ENCODE measurements at places on chromosomes 3 and 15.

DNA sequence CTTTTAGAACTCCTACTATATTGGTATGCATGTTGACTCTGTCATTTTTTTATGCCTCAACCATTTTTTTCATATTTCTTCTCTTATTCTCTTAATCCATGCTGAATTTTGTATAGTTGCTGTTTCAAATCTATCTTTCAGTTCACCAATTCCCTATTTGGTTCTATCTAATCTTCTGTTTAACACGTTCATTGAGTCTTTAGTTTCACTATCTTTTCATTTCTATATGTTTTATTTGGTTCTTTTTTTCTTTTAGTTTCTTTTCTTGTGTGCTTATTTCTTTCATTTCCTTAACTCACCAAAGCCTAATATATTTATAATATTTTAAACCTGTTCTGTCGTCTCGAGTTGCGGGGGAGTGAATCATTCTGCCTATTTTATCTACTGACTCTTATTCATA, 8.0 kb downstream of the AQP9 start:
- DNase-seq = no peak

DNA sequence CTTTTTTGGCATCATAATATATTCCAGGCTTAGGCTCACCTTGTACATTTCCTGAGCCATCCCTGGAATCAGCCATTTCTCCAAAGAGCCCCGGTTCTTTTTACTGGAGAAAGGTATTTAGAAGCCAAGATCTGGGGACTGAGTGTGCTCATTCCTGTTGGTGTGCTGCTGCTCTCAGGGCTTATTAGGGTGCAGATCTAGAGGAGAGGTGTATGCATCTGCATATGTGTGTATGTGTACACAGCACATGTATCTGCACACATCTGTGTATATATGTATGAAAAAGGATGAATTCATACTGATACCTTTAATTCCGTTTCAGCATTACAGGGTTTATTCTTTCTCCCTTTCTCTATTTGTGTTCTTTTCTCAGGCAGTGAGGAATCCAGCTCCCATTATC, 162.1 kb upstream of the BHLHE40 start:
- no peak for DNase-seq

GRCh38 chr3:52017586-52017985, 21.9 kb upstream of the RPL29 start:
- no peak for DNase-seq

- peak; percentile 54 for DNase-seq
Measured at GRCh38 chr3:150760431-150761200, 2.4 kb downstream of the SIAH2 start.

All from activated CD4-positive, alpha-beta T cell treated with anti-CD3 and anti-CD28 coated beads, Interleukin-2, amount 50 U/mL, for 48 hours (primary cell).